ENCODE measurements at places on chromosomes 2 and 18.

GRCh38 chr2:8176887-8177286 is 505.0 kb upstream of the ID2 start:
- DNase-seq = no peak

DNA sequence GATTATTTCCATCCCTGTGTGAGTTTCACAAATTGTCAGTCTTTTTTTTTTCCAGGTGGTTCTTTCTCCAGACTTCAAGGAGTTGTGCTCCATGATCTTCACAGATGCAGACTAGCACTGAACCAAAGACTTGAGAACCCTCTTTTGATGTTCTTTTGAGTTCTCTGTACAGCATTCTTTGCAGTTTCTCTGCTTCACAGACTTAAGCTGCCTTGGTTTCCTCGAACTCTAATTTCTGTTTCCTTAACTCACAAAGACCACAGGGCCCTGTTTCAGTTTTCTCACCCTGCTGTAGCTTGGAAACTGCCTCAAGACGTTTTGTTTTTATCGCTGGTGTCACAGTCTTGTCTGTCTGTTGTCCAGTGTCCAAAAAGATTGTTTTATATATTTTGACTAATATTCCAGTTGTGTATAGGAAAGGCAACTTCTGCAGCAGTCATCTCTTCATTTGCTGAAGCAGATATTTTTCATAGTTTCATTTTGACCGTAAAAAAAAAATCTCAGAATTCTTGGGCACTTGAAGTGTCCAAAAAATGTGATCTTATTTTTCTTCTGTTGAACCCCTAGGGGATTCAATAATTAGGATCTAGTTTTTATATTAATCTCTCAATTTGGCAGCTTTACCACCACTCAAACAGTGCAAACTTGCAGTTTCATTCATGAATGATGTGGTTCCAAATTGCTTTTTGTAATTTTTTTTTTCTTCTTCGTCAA is 97.0 kb upstream of the MC4R start:
- no peak for DNase-seq

GRCh38 chr2:134347756-134348155 is 93.9 kb downstream of the MGAT5 start:
- no peak for DNase-seq

DNA sequence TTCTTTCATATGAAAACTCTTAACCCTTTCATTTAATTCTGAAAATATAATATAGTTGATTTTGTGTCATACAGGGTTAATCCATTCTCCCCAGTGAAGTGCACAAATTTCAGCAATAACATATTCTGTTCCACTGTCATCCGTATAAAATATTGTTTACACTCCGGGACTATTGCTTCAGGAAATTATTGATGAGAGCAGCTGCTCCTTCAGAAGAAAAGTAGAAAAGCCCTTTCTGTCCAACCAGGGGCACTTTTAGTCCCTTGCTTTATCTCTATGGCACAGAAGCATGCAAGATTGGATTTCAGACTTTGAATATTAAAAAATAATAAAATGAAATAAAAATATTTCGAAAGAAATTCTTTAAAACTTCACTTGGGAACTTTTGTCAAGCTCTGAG is 535.7 kb upstream of the SLC39A10 start:
- DNase-seq = no peak

All from effector CD8-positive, alpha-beta T cell (primary cell).